ENCODE measurements at places on chromosomes 5 and 9. TPM values are rescaled to one million over a fixed set of nuclear protein-coding genes. Genes with fewer than 3 reads are reported as not detected.

ZNF354C gene
- 7.6 TPM for total RNA-seq

RANBP17 gene
- total RNA-seq = 12.4 TPM

PCDHA9 gene
- total RNA-seq = 0.09 TPM

FOXI1 gene
- total RNA-seq = not detected

SPATA9 gene
- not detected for total RNA-seq

COQ4 gene
- 30.8 TPM for total RNA-seq

ORM2 gene
- total RNA-seq = not detected

ARHGEF39 gene
- 0.38 TPM for total RNA-seq

SEMA4D gene
- 3.4 TPM for total RNA-seq

PRSS3 gene
- total RNA-seq = 16.2 TPM

ANKRD31 gene
- not detected for total RNA-seq

ZNF608 gene
- total RNA-seq = 9.7 TPM

OR13D1 gene
- total RNA-seq = not detected

C9orf50 gene
- 0.09 TPM for total RNA-seq

GABRA6 gene
- total RNA-seq = not detected

ENTREP1 gene
- 1.3 TPM for total RNA-seq

MFAP3 gene
- 105 TPM for total RNA-seq

Data from endothelial cell of coronary artery (primary cell).